ENCODE measurements at places on chromosomes 1 and 21.

DNA sequence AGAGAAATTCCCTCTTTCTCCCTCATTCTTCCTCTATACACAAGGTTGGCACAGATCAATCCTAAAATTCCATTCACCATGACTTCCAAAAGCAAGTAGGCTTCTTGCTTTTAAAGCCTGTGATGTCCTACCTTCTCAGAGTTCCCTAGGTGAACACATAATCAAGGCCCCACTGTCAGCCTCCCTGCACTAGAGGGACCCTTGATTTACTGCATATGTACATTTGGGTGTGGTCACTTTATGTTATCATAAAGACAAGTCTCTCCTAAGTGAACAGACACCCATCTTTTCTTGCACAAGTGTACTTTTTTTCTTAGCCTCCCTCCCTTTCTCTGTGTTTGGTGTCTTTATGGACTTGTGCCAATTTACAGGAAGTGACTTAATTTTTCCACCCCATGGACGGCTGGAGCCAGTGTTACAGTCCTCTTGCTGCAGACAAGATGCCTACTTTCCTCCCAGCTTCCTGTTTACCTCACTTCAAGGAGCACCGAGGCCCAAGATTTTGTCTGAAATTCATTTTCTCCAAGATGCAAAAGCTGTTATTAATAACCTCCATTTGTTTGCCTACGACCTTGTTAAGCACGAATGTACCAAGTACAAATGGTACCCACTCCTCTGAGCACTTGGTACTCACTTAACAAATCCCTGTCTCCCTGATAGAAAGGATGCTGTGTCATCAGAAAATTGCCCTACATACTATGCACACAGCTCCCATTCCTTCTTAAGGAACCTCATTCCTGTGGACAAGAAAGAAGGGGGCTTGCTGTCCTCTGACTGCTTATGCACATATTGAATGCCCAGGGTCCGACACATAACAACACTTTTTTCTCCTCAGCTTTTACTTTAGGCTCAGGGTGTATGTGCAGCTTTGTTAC is 82.8 kb upstream of the SLC44A3 start:
- no peak for DNase-seq

GRCh38 chr1:67312615-67313014 is 4.9 kb downstream of the IL12RB2 start:
- no peak for DNase-seq

DNA sequence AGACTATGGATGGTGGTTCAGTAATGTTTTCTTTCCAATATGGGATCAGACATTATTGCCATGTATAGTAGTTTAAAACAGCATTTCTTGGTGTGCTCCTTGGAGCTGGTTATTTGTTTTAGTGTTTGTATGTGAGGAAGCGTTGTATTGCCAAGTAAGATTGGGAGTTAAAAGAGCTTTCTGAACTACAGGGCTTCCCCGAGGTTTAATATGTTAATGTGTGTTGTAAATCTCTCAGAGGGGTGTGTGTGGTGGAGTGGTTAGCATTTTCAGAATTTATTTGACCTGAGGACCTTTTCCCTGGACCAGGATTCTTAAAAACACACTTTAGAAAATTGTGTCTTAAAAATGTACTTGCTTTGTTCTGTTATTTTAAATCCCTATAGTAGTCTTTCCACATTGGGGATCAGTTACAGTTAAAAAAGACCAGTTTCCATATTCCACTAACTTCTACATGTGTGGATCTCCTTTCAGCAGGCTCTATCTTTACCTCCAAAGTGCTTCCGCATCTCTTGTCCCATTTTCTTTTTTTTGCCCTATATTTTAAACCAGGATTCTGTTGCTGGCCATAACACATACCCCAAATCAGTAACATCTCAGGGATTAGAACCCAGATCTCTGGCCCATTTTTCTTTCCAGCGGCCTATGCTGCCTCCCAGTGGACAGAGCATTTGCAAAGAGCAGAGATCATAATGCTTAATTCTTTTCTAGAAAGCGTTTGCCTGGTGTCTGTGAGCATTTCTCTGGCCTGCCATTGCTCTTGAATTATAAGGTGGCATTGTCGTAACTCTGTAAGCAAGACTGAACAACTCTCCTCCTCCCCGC is 58.6 kb downstream of the PBX1 start:
- no peak for DNase-seq

DNA sequence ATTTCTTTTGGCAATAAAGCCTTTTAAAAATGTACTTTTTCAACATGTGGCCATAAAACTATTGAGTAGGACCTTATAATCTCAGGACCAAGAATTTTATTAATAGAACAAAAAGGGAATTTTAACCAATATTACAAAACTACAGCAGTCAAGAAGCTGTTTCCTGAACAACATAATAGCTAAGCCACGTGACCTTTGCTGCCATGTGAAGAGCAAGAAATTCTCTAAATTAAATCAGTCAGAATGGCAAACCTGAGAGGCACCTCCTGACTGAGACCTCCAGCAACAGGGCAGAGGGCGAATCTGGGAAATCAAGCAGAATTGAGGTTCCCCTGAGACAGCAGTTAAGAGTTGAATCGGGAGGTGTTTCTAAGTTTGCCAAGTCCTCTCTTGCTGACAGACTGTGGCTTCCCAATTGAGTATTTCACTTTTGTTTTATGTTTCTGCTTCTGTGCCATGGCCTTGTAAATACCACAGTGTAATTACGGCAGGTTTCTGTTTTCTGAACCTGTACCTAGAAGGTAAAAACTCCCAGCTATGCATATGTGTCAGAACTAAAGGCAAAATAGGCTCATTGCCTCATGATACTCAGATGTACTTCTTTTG is 358.4 kb downstream of the NTNG1 start:
- DNase-seq = no peak

- DNase-seq = no peak
Observed at GRCh38 chr1:214074477-214074876, 86.7 kb downstream of the PROX1 start.

DNA sequence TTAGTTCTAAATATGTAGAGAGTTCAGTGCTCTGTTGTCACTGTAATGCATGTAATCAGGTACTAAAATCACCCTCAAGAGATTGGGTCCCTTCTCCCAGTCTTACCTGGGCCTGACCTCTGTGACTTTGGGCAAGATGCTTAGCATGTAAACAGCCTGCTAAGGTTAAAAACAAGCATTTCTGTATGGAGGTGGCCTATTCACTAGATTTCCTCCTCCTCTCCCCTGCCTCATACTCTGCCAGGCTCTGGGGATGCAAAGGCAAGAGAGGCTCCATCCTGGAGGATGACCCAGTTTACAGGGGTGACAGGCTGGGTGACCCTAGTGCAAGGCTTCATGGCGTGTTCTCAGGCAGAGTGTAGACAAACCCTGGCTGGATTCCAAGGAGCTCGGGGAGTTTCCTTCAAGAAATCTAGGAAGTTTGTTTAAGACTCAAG is 28.8 kb downstream of the VANGL2 start:
- DNase-seq = no peak

GRCh38 chr1:68087184-68087583 is 36.8 kb upstream of the DIRAS3 start:
- DNase-seq = no peak

- DNase-seq = no peak
Observed at GRCh38 chr1:31671147-31671546, 26.5 kb upstream of the PEF1 start.

- DNase-seq = peak; percentile 21
Observed at GRCh38 chr1:167629681-167630567, at the start of gene RCSD1. Gene RCSD1 (plus strand): TSS chr1:167630232. CDS start chr1:167630424, 192 bp downstream.

- DNase-seq = no peak
Observed at GRCh38 chr21:29711236-29711635, 228.6 kb downstream of the GRIK1 start.

- no peak for DNase-seq
Observed at GRCh38 chr1:165129568-165130164, 226.8 kb downstream of the LMX1A start.

DNA sequence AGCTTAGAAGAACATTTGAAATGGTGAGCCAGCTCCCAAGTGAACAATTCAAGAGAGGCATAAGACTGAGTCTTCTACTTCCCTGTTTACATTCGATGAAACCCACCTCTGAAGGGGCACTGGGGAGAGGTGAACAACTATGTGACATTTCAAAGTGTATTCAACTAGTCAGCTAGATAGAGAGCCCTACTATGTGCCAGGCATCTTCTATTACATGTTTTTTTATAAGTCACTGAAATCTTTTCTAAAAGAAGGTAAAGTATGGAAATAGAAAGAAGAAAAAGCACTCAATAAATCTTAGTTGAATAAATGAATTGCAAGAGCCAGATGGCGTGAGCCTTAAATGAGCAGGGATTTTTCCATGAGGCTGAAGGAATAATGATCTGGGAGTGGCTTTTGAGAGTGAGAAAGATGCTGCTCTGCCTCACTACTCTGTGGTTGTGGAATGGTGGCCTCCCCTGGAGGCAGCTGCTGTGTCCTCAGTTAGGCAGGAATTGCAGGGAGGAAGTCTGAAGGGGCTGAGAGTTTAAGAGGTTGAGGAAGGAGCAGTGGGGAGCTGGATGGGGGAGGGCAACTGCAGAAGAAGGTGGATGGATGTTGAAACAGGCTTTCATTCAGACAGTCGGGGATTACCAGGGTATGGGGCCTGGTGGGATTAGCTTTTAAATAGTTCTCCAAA is 10.4 kb upstream of the PTPRF start:
- DNase-seq = no peak

GRCh38 chr1:226401355-226402303 is 6.3 kb downstream of the PARP1 start:
- DNase-seq = no peak

GRCh38 chr1:228020686-228021354 is 14.0 kb downstream of the WNT3A start:
- DNase-seq = no peak

- DNase-seq = no peak
Observed at GRCh38 chr21:38388647-38389353, 109.5 kb downstream of the ERG start.

DNA sequence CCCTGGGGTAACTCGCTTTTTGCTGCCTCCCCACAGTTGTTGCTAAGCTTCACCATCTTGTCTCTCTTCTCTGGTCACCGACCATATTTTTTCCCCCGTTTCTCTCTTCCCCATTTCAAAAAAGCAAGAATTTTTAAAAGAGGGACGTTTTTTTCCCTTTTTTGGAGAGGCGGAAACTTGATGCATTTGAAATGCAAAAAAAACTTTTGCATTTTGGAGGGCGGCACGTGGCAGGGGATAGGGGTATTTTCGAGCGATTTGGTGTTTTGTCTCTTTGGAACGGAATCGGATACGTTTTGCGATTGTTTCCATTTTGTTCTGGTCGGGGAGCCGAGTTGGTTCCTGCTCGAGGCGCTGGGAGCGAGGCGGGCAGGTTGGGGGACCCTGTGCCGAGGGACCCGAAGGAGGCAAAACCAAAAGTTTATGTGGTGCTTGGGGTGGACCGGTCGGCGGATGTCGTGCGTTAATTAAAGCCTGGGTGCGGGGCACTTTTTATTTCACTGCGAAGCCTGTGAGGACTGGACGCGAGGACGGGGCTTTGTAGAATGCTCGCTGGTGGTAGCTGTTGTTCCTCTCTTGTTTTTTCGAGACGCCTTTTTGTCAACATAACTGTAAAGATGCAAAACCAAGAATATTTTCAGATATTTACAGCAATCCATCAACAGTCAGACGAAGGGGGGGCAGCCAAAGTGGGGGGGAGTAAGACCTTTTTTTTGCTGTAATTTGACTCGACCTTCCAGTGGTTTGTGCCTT is 884 bp downstream of the H3-3A start:
- peak; percentile 22 for DNase-seq

DNA sequence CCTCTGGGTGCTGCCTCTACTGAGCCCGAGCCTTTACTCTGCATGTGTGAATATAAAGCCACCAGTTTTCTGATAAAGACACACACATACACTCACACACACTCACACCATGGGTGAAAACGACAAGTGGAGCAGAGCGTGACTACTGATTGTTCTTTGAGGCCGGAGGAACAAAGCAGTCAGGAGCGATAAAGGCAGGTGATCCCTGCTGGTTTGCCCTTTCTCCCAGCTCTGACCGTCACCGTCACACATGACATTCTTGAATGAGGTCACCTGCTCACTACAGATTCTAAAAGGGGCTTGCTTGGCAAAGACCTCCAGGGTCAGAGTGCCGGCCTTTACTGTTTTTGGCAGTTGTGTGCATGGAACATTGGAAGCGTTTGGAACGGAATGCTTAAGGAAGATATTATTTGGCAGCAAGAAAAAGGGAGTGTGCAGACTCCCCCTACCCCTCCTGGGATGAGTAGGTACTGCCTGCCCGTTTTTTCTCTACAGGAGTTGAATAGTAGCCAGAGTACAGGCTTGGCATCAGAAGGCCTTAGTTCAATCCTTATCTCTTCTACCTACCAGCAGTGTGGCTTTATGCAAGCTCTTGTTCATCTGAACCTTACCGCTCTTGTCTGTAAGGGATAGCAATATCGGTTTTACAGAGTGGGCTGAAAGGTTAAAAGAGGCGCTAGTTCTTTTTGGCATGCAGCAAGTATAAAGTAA is 79.7 kb downstream of the PBX1 start:
- DNase-seq = no peak

DNA sequence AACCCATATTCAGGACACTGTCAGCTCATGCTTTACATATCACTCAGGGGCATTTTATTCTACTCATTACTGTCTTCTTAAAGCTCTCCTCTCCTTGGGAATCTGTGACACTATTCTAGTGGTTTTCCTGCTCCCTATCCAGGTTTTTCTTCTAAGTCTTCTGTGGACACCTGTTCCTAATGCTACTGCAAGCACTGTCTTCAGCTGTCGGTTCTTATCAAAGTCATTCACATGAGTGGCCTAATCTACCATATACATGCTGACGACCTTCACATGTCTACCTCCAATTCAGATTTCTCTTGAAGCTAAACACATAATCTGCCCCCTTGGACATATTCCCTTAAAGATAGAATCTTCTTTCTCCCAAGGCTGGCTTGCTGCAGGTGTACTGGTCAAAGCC is 39.8 kb upstream of the PRRX1 start:
- DNase-seq = no peak

- no peak for DNase-seq
Observed at GRCh38 chr1:187626056-187626455, 797.3 kb downstream of the PLA2G4A start.

- no peak for DNase-seq
Observed at GRCh38 chr21:41876928-41877652, 2.1 kb downstream of the PRDM15 start.

DNA sequence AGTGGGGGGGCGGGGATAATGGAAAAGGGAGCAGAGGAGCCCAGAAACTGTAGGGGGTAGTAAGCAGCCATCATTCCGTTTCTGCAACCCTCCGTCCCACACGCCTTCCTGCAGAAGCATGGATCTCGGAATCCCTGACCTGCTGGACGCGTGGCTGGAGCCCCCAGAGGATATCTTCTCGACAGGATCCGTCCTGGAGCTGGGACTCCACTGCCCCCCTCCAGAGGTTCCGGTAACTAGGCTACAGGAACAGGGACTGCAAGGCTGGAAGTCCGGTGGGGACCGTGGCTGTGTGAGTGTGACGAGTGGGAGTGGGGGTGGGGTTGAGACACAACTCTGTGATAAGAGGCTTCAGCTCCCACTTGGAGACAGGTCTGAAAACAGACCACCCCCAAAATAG is 706 bp downstream of the CREB3L4 start:
- no peak for DNase-seq

- DNase-seq = no peak
Observed at GRCh38 chr1:44292651-44293050, 62.4 kb downstream of the ERI3 start.

Data from stimulated activated CD8-positive, alpha-beta memory T cell treated with anti-CD3 and anti-CD28 coated beads, Interleukin-2, amount 100 ng/mL, for 1 hour (primary cell).